Activated naive CD4-positive, alpha-beta T cell (primary cell): ENCODE measurements at places on chromosomes 4 and X.

- no peak for DNase-seq
Measured at GRCh38 chrX:65744965-65745364, 77.5 kb downstream of the MSN start.

GRCh38 chrX:95539041-95539440, 1145.6 kb upstream of the DIAPH2 start:
- DNase-seq: no peak

GRCh38 chr4:153281476-153281875, 63.0 kb upstream of the MND1 start:
- no peak for DNase-seq

GRCh38 chr4:94690851-94691254, 66.9 kb upstream of the BMPR1B start:
- no peak for DNase-seq

GRCh38 chrX:15298201-15298600, 17.2 kb downstream of the ASB11 start:
- DNase-seq: no peak

DNA sequence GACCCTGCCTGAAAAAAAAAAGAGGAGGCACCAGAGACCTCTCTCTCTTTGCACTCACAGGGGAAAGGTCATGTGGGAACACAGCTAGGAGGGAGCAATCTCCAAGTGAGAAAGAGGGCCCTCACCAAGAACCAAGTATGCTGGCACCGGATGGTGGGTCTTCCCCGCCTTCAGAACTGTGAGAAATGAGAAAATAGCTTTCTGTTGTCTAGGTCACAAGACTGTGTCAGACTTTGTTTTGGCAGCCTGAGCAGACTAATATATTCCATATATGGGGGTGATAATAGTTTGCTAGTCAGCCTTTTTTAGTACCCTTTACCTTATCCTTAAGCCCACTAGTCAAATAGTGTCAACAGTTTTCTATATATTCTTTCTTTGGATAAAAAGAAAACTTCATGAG, 193.0 kb downstream of the TRIML1 start:
- DNase-seq: no peak

DNA sequence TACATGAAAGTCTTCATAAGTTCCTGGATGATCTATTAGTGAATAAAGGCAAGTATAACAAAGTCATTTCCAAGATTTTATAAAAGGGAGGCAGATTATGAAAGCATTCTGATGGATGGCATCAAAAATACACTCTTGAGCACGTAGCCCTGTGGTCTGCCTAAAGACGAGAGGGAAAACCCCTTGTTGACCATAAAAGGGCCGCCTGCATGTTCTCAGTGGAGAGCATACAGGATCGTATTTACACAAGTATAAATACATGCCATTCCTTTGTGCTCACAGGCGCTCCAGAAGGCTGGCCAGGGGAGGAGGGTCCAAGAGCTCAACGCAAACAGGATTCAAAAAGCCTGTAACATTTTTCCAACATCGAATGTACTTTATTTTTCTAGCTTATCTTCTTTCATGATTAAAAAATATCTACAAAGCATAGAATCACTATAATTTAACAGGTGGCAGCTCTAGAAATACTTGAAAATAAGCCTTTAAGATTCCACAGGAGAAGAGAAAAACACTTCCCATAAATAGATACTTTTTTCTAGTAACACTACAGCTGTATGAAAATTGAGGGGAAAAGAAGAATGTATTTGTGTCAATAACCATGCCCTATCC, 29.6 kb downstream of the PDGFC start:
- no peak for DNase-seq

DNA sequence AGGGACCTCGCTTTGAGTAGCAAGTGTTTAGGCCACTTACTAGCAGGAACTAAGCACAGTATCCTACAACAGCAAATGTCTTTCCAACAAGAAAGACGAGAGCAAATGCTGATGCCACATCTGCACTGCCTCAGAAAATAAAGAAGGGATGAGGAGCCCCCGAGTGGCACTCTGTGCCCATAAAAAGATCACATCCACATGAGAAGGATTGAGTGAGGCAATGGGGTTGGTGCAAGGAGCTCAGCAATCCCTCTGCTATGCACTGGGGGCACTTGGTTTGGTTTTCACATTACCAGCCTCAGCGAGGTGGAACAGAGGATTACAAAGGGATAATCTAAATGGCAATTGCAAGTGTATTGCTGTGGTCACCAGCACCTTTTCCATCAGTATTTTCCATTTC, 252.8 kb upstream of the SLC7A11 start:
- no peak for DNase-seq

- DNase-seq: no peak
Measured at GRCh38 chrX:120617996-120618630, 11.7 kb downstream of the C1GALT1C1 start.

GRCh38 chr4:8493484-8493883, 52.9 kb downstream of the TRMT44 start:
- no peak for DNase-seq

GRCh38 chr4:174189392-174190015, 94.0 kb downstream of the FBXO8 start:
- DNase-seq: no peak

- DNase-seq: no peak
Measured at GRCh38 chr4:143358923-143359643, 22.4 kb downstream of the GAB1 start.

DNA sequence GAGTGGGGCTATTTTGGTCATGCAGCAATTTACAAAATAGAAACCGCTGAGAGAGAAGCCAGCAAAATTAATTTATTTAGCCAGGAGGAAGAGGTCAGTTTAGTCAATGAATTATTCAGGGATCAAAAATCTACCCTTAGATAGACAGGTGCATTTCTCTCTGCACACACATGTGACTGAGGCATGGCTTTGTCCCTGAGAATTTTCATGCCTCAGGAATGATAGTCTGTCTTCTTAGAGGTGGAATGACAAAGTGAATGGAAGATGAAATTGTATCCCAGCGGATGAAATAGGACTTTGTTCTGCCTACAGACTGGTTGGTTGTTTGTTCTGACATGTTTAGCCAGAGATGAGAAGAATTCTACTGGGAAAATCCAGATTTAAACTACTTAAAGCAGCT, 46.0 kb downstream of the ANKRD50 start:
- no peak for DNase-seq

GRCh38 chr4:89595125-89595789, 241.7 kb downstream of the SNCA start:
- DNase-seq: no peak

DNA sequence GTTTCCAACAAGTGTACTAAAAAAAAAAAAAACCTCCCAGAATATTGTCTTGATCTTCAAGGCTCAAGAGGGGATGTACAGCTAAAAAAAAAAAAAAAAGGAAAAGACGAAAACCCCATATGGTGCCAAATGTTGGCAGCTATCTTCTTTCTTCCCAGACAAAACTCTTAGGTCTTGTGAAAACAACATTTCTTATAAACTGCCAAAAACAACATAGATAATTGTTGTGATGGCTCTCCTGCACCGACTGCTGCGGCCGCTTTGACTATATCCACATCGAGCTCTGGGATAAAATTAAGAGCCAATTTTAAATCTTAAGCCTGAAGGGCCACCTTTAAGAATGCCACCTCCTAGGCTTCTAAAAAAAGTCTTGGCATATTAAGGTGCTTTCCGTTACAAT, 23.5 kb downstream of the PDGFC start:
- DNase-seq: no peak

- DNase-seq: no peak
Measured at GRCh38 chrX:72062916-72063315, 68.8 kb downstream of the RTL5 start.

DNA sequence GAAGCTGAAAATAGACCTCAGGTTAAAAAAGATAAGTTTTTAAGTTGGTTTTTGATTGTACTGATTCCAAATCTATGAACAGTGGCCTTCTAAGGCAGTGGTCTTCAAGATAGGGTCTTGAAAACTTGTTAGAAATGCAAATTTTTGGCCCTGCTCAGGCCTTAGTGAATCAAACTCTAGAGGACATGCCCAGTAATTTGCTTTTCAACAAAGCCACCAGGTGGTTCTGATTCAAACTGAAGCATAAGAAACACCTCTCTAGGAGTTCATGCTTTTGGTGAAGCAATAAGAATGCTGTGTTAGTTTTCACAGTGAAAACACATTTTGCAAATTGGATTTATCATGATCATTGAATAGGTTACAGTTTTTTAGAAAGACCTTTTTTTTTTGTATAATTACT, 1849.4 kb upstream of the AGA start:
- no peak for DNase-seq

- DNase-seq: no peak
Measured at GRCh38 chrX:7596822-7597221, 246.1 kb upstream of the VCX start.

- DNase-seq: no peak
Measured at GRCh38 chrX:110146521-110146920, 143.6 kb downstream of the TMEM164 start.

DNA sequence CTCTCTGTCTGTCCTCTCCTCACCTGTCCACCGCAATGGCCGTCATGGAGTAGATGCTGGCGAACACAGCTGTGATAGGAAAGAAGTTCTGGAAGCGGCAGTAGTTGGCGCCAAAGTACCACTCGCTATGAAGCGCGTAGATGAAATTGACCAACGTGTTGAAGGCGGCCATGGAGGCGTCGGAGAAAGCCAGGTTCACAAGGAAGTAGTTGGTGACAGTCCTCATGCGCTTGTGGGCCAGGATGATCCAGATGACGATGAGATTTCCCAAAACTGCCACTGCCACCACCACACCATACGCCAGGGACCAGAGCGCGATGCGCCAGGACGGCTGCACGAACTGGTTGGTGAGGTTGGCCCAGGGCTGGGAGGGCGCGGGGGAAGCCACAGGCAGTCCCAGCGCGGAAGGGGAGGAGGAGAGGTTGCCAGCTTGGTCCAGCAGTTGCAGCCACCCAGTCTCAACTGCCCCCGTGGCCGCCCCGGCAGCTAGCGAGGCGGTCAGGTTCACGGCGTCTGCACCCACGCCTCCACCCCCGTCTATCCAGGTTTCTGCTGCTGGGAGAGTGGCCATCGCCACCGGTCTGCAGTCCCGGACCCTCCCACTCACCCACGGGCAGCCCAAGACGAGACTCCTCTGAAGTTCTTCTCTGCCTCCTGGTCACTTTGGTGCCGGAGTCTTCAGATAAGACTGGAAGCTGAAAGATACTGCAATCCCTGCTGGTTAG, 518 bp downstream of the TACR3 start:
- no peak for DNase-seq

- DNase-seq: no peak
Measured at GRCh38 chr4:71592793-71593192, 191.1 kb downstream of the GC start.

GRCh38 chr4:125388613-125389012, 73.9 kb downstream of the FAT4 start:
- no peak for DNase-seq

DNA sequence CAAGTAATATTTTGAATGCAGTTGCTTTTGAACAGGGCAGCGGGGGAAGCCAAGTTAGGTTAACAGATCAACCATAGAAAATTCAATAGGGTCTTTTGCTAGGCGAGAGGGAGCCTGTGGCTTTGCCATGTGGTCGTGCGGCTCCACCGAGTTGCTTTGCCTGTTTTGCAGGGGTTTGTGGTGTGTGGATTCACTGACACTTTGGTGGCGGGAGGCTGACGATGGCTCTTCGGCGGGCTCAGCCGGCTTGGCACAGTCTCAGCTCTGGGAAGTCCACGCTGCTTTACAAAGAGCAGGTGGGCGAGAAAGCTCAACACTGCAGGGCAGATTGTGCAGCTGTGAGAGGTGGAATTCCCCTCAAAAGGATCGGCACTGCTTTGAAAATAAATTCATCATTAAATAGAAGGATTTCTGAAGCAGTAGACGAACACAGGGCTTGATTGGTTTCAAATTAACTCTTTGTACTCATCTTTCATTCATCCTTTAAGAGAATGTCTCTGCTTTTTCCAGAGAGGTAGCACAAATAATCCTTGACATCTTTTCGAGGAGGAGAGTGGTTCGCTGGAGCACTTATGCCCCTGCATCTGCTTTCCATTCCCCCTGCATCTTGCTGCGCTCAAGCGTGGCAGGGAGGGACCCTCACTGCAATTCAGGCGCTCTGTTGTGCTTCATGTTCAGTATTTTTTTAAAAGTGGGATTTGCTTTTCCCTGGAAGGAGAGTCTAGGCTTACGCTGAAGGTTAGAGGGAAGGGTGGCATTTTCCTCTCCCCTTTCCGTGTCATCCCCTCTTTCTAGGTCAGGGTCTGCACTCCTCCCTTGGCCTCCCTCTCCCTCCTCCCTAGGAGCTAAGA, 201.8 kb upstream of the LEF1 start:
- peak; percentile 5 for DNase-seq

GRCh38 chr4:136881666-136882065, 650.6 kb downstream of the PCDH18 start:
- DNase-seq: no peak

DNA sequence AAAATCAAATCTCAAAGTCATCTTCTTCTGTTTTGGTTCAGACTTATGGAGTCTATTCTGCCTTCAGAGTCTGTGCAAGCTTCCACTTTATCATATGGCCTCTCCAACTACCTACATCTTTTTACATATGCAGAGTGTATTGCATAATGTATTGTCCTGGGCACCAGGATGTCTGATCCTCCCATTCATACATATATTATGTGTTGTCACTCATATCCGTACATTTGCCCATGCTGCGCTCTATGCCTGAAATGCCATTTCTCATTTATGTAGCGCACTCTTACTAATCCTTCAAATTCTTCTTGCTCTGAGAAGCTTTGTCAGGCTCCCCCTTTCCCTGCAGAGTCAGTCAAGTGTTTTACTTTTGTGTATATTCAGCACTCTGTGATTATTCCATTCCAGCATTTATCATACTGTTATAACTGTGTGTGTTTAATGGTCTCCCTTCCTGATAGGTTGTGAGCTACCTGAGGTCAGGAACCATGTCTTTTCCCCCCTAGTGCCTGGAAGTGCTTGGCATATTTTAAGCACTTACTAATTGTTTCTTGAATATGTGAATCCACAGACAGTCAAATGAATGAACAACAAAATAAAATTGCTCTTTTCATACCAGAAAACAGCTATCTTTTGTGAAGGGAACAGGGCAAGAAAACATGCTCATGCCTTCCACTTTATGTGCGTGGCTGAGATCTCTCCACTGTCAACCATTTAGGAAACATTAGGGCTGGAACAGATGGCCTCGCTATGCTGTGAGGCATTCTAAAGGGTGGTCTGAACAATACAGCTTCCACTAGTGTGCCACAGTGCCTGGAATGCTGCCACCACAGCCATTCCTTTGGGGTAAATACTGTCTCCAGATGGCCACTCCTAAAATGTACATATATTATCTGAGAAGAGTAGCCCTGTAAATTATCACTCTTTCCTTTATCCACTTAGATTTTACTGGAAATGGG, 81.8 kb downstream of the GLUD2 start:
- DNase-seq: no peak
